ENCODE measurements at places on chromosomes 6 and 20.

GRCh38 chr6:150705392-150705791 lies 105.7 kb downstream of the PLEKHG1 start:
- DNase-seq, result no peak

DNA sequence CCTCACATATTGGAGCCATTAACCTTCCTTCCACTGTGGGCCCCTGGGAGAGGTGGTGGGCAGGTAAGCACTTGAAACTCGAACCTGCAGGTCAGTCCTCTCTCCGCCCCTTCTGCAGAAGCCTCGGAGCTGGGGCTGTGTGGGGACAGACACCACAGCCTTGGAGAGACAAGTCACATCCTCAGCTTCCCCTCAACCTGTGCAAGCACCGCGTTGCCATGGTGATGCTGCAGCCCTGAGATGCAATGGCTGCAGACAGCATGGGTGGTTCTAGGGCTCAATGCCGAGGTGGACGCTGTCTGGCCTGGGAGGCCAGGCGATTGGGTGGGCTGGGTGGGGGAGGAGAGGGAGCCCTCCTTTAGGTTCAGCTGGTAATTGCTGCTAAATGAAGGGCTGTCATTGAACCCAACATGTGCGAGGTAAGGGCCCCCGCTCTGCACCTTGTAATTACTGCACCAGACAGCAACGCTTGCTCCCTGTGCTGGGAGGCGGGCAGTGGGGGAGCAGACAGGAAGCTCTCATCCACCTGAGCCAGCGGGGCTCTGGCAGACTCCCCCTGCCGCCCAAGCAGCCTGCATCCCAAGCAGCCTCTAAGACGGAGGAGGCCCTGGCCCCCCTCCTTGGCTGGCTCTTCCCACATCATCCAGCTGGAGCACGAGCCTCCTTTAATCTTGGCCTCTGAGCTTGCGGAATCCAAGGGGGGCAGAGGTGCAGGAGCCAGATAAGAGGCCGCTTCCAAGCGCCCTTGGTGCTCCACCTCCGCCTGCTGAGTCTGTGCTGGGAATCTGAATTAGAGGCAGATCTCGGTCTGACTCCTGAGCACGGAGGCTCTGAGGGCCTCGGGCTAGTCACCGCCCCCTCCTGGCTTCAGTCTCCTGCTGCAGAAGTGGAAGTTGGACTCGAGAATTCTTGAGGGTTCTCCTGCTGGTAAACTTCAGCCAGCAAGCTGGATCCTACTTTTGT lies 39.8 kb upstream of the CDH22 start:
- DNase-seq, result no peak

- DNase-seq, result no peak
Observed at GRCh38 chr6:79435746-79436145, 101.5 kb downstream of the LCA5 start.

GRCh38 chr20:32792316-32792715 lies 27.4 kb upstream of the MAPRE1 start:
- peak; percentile 68 for DNase-seq

DNA sequence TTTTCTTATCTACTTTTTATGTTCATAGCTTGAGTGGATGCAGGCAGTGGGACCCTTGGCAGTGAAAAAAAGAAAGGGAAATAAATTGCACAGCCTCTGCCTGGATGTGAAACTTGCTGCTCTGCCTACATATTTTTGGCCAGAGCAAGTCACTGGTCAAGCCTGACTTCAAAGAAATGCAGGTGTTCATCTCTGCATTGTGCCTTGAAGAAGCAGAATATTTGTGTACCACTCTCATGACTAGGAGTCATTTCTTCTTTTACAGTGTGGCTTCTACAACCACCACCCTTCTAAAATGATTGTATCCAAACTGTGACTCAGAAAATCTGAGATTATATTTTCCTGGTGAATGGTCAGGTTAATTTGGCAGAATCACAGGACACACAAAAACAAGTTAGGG lies 2.5 kb upstream of the KATNA1 start:
- DNase-seq, result no peak

GRCh38 chr20:59718751-59719150 lies 114.4 kb downstream of the PHACTR3 start:
- no peak for DNase-seq

- no peak for DNase-seq
Observed at GRCh38 chr6:5453546-5453945, 192.2 kb downstream of the FARS2 start.

DNA sequence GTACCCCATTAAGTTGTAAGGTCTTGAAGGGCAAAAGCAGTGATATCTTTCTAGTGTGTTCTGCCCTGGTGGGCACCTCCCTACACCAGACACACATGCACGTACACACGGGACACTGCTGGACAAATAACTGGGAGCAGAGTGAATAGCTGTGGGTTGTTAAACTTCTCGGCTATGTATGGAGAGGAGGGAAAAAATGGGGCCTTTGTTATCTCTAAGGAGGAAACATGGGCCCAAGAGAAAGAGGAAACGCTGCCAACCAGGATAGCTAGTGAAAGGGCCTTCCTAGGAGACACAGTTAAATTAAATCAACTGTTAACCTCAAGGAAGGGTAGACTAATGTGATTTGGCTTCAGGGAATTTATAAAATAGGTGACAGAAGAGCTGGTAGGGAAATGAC lies 169.7 kb downstream of the MYLK4 start:
- DNase-seq, result no peak

GRCh38 chr6:127288705-127289104 lies 22.0 kb downstream of the RNF146 start:
- DNase-seq, result no peak

GRCh38 chr20:24741493-24742072 lies 207.5 kb upstream of the CST7 start:
- no peak for DNase-seq

DNA sequence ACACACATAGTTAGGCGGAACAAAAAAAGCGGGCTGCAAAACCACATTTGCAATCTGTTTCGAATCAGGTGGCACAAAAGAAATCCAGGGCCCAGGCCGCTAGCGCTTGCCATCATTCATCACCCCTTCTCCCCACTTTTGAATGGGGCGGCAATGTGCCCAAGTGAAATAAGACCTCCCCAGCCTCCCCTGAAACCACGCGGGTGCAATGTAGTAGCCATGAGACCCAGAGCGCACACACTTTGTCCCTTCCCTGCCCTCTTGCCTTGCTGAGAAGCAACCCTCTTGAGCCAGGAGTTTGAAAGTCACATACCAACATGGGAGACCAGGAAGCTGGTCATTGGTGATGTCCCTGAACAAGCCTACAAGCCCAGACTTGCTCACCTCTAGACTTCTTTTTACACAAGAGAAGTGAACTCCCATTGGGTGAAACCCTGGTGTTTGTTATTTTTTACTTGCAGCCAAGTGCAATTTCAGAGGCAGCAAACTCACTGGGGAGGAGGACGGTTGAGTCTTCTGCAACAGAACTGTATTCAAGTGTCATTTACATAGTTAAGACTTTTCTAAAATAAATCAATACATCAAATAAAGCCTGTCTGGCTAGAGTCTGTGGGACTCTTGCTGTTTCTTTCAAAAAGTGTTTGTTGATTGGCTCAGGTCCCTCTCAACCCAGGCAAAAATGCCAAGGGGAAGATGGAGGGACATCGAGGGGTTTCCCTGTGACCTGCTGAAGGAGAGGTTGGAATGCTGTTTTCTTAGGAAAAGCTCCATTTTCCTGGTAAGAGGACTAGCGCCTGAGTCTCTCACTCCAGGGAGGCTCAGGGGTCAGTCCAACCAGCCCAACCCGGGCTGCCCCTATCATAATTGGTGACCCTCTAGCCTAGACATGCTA lies 138.1 kb upstream of the PTPN1 start:
- no peak for DNase-seq

- DNase-seq, result no peak
Observed at GRCh38 chr6:39887692-39888450, 46.4 kb downstream of the MOCS1 start.

DNA sequence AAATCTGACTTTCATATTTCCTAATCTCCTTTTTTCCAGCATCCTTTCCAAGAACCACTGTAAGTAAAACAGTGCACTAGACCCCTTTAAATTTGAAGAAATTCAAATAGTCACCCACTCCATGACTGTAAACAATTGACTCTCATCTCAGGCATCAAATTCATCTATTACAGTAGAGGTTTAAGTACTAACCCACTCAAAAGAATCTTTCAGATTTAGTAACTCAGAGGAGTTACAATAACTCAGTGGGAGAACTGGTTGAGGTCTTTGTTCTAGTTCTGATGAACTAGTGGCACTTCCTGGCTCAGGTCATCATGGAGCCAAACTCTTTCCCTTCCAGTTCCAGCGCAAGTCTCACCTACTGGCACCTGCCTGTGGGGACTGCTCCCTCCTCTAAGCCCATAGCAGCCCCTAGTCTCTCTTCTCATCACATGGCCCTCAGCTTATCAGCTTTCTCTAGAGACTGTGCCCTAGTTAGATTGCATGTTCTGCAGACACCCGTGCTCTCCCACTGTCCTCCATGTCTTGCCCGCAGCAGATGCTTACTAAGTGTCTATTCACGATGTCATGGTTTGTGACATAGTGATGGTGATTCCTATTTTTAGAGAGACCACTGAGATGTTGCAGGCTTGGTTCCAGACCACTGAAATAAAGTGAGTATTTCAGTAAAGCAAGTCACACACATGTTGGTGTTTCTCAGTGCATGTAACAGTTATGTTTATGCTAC lies 196.2 kb downstream of the TBC1D7 start:
- no peak for DNase-seq

DNA sequence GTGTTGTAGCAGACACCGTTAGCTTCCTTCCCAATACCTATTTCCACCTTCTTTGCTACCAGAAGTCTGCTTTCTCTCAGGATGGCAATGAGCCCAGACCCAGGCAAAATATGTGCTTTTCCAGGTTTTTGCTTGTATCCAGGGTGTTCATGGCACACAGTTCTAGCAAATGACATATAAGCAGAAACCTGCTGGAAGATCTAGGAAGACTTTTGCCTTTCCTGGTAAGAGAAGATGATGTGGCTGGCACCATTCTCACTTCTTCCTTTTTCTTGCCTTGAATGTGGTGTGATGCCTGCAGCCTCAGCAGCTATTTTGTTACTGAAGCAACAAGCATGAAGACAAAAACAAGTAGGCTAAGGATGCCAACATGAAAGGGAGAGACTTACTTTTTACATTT lies 19.2 kb upstream of the TBC1D22B start:
- no peak for DNase-seq

DNA sequence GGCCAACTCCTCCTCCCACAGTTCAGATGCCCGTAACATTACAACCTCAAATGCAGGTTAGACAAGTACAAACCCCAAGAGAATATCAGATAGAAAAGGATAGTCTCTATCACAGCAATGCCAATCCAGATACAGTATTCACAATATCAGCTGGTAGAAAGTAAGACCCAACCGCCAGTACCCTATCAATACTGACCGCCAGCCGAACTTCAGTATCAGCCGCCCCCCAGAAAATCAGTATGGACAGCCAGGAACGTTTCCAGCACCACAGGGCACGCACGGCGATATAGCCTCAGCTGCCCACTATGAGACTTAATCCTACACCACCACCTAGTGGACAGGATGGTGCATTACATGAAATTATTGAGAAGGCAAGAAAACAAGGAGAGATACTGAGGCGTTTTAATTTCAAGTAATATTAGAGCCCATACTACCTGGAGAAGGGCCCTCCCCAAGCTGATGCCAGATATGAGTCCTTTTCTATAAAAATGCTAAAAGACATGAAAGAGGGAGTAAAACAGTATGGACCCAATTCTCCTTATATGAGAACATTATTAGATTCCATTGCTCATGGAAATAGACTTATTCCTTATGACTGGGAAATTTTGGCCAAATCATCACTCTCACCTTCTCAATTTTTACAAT lies 17.6 kb upstream of the EIF2S2 start:
- peak; percentile 37 for DNase-seq

DNA sequence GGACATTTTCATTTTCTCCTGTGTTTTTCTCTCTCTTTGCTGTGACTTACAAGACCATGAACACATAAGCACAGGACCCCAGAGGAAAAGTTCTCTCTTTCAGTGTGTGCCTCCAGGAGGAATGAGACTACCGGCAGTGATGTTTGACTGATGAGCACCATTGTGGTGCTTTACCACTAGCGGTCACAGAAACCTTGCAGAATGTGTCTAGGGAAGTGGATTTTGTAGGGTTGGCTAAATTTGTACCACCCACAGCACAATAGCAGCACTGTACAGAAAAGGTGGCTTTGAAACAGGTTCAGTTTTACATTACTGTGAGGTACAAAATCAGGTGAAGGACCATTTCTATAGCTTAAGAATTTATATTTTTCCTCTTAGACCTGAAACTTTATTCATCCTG lies 301.9 kb upstream of the SUPT3H start:
- DNase-seq, result no peak

DNA sequence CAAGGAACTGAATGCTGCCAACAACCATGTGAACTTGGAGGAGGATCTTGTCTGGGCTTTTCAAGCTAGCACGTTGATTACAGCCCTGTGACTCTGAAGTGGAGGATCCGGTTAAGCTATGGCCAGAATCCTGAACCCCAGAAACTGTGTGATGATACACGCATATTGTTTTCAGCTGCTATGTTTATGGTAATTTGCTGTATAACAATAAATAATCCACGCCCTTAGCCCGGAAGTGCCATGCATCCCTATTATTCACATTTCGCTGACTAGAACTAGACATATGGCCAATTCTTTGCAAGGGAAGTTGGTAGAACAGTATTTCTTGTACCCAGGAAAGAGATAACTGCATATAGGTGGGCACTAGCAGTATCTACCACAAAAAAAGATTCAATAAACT lies 510.8 kb upstream of the BTBD3 start:
- DNase-seq, result no peak

DNA sequence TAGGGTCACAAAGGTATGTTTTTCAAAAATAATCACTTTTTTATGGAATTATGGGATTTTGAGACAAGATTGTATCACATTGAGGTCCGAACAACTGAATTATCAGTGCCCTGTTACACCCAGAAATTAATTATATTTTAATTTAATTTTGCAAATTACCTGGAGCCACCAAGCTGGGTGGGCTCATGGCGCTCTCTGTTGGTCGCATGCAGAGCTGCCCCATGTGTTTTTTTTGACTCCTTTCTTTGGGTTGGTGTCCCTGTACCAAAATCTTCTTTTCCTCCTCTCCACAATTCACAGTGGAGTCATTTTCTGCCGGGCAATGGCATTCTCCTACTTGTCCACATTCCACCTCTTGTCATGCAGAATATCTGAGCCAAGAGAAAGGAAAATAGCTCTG lies 38.9 kb upstream of the FRMD1 start:
- no peak for DNase-seq

DNA sequence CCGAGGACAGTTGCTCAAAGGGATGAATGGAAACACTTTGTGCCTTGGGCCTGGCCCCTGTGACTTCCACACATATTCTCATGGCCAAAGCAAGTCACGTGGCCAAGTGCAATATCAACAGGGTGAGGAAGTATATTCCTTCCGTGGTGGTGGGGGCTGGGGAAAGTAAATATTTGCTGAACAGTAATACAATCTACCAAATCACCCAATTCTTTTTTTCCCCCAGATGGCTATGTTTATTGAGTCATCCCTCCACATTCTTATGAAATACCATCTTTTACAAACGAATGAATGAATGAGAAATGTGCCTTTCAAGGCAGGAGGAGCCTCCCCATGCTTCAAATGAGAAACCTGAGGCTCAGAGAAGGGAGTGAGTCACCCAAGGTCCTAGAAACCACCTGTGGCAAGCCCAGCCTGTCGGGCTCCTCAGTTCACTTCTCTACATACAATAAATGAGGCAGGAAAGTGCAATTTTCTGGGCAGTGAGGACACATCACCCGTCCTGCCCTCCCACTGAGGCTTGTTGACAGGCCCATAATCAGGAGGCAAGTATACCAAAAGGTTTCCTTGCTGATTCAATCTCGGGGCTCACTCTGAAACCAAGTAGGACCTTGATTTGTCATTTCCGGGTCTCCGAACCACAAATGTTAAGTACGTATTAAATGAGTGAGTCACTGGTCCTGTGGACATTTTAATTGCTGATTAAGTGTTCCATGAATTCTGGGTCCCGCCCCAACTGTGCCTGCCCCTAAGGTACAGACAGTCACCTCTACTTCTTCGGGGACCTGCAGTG lies 25.3 kb upstream of the TOP1 start:
- peak; percentile 68 for DNase-seq
